ENCODE measurements at places on chromosomes 3 and 15. TPM values are rescaled to one million over a fixed set of nuclear protein-coding genes. Genes with fewer than 3 reads are reported as not detected.

- no peak for DNase-seq
These were observed 158.7 kb upstream of the SLCO3A1 start for GRCh38 chr15:91694831-91695210.

DNA sequence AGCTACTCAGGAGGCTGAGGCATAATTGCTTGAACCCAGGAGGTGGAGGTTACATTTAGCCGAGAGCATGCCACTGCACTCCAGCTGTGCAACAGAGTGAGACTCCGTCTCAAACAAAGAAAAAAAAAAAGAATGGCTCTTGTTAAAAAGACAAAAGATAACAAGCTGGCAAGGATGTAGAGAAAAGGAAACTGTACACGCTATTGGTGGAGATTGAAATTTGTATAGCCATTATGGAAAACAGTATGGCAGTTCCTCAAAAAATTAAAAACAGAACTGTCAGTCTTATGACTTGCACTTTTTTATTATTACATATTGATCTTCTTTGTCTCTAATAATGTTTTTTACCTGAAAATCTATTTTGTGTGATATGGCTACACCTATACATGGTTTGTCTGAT lies 41.9 kb downstream of the MEX3B start:
- DNase-seq = no peak

DNA sequence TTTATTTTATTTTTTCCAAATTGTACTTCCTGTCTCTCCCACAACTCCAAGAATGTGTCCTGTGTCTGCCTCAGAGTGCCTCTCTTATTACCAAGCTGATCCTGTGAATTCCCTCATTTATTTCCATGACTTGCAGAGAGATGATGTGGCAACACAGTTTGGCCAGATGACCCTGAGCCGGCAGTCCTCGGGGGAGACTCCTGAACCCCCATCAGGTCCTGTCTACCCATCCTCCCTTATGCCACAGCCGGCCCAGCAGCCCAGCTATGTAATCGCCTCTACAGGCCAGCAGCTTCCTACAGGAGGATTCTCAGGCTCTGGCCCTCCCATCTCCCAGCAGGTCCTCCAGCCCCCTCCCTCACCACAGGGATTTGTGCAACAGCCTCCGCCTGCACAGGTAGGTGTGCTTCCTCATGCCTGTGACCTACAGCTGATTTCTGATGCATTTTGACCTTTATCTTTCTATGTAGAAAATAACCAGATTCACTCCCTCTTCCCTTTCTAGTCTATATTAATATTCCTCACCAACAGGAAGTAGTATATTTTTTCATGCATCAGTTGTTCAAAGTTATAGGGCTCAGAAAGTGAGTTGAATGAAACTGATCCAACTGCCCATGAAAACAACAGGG lies 100.0 kb downstream of the ARPP21 start:
- peak; percentile 76 for DNase-seq

- DNase-seq = no peak
These were observed 30.7 kb downstream of the NPTN start for GRCh38 chr15:73602446-73602843.

DNA sequence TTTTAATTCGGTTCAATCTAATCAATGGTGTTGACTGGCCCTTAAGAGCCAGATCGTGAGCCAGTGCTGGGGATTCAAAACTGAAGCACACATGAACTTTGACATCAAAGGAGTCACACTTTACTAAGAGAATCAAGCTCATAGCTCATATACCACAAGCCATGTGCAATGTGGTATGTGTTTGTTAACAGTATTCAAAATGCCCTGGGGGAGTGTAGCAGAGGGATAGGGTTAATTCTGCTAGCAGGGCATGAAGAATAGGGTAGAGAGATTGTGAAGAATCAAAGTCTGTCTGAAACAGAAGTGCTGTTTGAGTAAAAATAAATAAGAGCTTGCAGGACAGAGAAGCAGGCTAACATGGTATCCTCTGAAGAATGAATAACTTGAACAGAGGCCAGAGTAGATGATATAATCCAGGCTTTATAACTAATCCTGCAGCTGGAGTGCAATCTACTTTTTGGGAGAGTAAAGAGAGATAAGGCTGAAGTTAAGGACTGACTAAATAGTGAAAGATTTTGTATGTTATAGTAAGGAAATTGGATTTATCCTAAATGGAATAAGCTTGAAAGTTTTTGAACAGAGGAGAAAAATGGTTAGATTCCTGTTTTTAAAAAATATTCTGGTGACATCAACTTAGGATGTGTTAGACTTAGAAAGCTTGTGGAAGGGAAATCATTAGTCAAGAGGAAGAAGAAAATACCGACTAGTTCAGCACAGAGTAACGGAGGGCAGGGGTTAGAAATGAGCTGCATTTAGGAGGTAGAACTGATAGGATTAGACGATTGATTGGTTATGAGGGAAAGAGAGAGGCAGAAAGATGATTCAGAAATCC lies 292.0 kb downstream of the NFKBIZ start:
- no peak for DNase-seq

DNA sequence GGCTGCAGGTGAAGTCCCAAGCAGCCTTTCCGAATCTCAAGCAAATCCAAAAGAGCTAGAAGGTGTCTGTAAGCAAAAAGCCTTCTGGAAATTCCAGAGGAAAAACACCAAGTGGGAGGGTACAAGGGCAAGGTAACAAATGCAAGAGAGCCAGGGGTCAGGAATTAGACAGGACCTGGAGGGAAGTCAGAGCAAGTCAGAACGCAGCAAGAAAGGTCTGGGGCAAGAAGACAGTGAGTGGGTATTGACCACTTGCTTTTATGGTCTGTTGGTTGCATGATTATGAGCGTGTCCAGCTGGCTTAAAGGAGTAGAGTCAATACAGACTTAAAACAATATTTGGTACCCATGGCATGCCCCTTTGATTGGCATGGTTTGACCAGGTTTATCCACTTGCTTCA lies 66.7 kb upstream of the OXTR start:
- DNase-seq = no peak

GRCh38 chr3:113600418-113601182 lies 68.2 kb downstream of the SIDT1 start:
- DNase-seq = no peak

- DNase-seq = peak; percentile 10
These were observed 35.6 kb downstream of the SMAD3 start for GRCh38 chr15:67100801-67101581.

Gene STRIT1
- total RNA-seq = not detected

Gene PLSCR5
- total RNA-seq = not detected
